ENCODE measurements at places on chromosomes 1 and 21.

DNA sequence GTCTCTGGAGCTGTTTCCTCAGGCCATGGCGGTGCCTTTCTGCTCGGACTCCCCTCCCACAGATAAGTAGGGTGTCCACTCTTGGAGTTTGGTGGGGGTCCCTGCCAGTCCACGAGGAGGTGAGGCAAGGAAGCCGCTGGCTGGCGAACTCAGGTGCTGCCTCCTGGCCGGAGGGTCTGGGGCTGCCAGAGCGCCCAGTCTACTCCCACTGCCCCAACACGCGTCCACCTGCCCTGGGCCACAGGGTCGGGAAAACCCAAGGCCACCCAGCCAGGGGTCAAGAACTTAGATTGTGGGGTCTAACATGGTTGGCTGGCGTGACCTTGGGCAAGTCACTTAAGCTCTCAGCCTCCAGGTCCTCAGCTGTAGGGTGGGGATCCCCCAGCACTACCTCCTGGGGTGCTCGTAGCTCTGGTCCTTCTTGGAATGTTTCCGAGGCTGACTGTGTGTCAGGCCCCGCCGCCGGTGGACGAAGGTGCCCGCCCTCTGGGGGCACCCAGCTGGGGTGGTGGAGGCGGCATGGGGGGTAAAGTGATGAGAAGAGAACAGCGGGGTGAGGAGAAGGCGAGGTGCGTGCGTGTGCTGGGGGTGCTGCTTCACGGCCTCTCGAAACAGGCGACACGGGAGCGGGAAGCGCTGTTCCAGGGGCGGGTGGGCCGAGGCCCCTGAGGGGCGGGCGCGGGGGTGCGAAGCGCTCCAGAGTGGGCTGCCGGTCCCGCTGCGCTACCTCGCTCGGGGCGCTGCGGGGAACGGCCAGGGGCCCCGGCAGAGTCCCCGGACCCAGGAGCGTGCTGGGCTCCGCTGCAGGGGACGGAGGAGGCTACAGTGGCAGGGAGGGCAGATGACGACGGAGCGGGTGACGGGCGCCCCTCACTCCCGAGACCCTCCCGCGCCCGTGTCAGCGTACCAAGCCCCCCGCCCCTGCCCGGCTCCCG is 1.2 kb downstream of the SH2D5 start:
- DNase-seq = no peak

DNA sequence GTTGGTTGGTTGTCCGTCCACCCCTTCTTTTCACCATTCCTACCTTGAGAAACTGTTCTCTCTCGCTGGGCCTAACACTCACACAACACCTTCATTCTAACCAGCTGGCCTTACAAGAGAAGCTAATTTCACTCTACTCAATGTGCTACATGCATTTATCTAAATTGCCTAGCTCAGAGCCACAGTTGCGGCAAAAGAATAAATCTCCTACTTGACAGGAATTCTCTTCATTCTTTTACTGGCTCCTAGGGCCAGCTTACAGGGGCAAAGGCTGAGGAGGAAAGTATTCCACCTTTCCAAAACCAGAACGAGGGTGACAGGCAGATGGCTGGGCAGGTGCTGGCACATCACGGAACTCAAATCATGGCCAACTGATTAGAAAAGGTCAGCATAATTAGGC is 6.5 kb downstream of the F3 start:
- DNase-seq = no peak

DNA sequence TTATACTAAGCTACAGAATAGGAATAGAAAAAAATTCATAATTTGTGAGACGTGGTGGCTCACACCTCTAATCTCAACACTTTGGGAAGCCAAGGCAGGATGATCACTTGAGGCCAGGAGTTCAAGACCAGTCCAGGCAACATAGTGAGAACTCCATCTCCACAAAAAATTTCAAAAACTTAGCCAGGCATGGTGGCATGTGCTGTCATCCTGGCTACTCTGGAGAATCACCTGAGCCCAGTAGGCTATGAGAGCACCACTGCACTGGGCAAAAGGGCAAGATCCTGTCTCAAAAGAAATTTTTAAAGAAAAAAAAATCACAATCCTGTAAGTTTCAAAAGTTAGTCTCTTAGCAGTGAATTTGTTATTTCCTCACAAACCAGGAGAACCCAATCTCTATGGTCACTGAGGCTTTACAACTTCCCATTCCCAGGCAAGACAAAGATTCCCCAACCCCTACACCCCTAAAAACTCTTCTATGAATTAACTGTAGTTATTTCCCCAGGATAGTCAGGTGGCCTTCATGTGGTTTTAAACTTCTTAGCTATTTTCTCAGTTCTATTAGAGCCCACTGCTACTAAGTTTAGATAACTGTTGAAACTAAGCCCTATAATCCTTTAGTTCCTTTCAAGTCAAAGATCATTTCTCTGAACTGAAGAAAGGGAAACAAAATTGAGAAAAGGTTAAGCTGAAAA is 74.5 kb downstream of the FOXJ3 start:
- no peak for DNase-seq

- no peak for DNase-seq
These were observed 50.3 kb upstream of the TMEM51 start for GRCh38 chr1:15103211-15103610.

DNA sequence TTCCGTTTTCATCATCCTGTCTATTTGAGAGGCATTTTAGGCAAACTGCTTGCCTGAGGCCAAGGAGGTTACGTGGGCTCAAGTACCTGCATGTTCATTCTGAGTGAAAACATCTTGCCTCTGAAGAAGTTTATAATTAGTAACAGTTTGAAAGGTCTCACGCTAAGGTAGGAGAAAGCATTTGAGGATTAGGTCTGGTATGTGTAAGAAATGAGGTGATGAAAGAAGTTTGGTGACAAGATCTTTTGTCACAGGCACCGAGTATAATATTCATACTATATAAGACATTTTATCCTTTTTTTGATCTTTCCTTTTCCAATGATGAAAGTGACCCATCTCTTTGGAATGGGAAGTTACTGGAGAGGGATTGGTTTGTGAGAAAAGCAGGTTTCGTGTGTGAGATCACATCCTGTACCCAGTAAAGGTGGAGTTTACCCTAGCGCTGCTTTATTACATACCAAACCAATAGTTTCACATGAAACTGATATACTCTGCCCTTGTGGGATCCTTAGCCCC is 98.7 kb upstream of the PDC start:
- no peak for DNase-seq

DNA sequence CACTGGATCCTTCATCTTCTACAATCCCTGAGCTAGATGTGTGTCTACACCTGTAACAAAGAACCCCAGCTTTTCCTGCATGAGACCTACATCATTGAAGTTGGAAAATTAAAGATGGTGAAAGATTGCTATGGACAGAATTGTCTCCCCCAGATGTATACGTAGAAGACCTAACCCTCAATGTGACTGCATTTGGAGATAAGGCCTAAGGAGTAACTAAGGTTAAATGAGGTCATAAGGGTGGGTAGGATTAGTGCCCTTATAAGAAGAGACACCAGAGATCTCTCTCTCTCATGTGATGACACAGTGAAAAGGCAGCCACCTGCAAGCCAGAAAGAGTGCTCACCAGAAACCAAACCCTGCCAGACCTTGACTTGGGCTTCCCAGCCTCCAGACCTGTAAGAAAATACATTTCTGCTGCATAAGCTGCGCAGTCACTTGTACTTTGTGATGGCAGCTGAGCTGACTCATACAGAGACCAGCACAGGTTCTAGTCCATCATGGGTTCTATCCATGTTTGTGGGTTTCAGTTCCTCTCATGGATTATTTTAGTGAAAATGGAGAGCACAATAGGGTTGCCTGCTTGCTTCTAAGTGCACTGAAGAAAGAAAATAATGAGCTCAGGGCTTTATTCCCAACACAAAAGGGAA is 180.8 kb downstream of the TPR start:
- DNase-seq = no peak

DNA sequence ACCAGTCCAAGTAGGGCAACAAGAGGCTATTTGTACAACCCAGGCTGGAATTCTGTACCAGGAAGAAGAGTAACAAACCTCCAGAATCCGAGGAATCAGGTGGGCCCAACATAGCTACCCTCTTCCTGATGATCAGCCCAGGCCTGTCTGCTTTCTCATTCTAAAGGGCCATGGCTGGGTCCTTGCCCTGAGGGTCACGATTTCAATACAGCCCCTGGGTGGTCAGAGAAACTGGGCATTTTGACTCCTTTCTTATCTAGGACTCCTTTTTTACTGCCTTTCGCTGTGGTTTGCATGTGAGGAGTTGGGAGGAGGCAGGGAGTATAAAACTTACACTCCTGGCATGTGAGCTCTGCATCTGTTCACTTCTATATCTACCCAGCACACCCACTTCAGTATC is 164.9 kb upstream of the COA6 start:
- DNase-seq = no peak

DNA sequence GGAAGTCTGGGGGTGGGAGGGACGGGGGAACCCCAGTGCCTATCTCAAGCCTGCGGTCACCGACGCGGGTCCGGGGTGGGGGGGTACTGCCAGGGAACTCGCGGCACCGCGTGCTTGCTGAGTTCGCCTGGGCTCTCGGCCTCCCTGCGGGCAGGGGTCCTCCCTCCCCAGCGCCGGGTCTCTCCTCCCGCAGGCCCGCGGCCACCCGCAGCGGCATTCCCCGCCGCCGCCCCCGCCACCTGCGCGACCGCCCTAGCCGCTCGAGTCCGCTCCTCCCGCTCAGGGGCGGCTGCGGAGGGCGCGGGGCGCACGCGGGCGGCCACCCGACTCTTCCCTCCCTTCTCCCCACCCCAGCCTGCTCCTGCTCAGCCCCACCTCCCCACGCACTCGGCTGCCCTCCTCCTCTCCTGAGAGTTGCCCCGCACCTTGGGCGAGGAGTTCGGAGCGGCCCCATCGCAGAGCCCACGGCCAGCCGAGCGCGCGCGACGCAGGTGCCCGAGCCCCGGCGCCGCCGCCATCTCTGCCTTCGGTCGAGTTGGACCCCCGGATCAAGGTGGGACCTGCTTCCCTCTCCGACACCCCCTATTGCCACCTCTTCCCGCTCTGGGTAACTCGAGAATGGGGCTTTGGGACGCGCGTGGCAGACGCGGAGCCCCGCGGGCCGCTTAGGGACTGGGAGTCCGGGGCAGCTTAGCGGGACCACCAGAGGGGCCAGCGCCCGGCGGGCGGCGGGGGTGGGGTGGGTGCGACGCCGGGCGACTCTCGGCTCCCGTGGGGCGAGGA is 105.0 kb downstream of the LEPR start:
- no peak for DNase-seq

DNA sequence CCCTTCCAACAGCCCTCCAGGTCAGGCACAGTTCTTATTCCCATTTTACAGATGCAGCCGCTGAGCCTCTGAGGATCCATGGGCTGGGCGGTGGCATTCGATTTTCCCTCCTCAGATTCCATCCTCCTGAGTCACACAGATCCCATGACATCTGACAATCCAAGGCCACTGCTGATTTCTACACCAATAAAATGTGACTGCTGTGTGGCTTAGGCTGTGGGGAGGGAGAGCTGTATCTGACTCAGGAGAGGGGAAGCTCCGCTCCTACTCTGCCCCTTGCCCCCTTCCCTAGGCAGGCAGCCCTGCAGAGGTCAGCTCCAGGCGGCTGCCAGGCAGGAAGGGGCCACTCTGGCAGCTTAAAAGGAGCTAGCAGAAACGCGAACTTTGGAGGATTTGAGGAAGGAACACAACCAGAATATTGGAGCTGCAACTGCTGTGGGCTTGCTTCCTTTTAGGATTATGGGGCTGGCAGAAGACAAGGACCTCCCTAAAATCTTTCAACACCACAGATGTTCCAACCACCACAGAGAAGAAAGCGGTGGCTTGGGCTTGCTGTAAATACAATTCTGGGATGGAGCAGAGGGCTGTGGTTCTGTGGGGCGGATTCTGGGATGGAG is 50.0 kb downstream of the MRPL37 start:
- no peak for DNase-seq

DNA sequence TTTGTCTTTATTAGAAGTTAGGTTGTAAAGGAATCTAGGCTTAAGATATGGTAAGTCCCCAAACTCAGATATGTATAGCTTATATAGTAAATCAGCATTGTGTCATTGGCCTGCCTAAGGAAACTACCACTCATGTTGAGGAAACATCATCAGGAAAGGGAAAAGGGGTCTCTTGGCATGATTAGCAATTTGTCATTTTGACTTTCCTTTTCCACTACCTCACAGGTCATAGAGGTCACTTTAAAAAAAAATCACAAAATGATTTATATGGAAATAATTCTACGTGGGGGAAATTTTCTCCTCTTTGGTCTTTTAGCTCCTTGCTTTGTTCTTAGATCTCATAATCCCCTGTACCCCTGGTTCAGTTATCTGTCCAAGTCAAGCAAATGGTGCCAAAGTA is 213.5 kb downstream of the RPS6KC1 start:
- no peak for DNase-seq

DNA sequence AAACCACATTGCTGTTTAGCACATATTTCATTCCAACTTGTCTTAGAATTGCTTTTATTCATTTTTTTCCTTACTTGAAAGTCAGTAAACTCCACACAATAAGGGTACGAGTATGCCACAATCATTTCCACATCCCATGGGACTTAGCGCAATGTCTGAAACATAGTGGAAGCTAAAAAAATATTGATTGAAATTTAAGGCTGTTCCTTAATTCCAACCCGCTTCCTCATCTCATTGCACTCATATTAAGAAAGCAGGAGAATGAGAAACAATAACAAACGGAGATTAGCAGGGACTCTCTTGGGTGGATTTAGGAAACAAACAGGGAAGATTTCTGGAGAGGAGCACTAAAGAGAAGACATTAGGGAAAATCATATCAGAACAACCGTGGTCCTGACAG is 39.3 kb upstream of the RGS4 start:
- DNase-seq = no peak

Measured in activated CD8-positive, alpha-beta memory T cell treated with anti-CD3 and anti-CD28 coated beads for 4 hours (primary cell).